GM23338 (cell line): ENCODE measurements at places on chromosomes 16 and 17. TPM values are rescaled to one million over a fixed set of nuclear protein-coding genes. Genes with fewer than 3 reads are reported as not detected.

GOT2 gene
- 177 and 205 TPM in 2 replicates for total RNA-seq

PRSS22 gene
- total RNA-seq, result 2.0 and 4.6 TPM in 2 replicates

CCL2 gene
- total RNA-seq, result 1.5 and 4.9 TPM in 2 replicates

NBR1 gene
- total RNA-seq, result 32.3 and 36.8 TPM in 2 replicates

PERCC1 gene
- total RNA-seq, result not detected in 2 replicates

KCNJ2 gene
- total RNA-seq, result 1.6 and 4.4 TPM in 2 replicates

CCL1 gene
- not detected in 2 replicates for total RNA-seq

GPR139 gene
- total RNA-seq, result 1.8 and 2.3 TPM in 2 replicates

SULT1A1 gene
- 1.7 and 3.5 TPM in 2 replicates for total RNA-seq

MARVELD3 gene
- 25.1 and 32.7 TPM in 2 replicates for total RNA-seq

CEP295NL gene
- total RNA-seq, result 0.62 and 0.69 TPM in 2 replicates

SLC13A5 gene
- total RNA-seq, result 1.4 and 2.3 TPM in 2 replicates

DNA sequence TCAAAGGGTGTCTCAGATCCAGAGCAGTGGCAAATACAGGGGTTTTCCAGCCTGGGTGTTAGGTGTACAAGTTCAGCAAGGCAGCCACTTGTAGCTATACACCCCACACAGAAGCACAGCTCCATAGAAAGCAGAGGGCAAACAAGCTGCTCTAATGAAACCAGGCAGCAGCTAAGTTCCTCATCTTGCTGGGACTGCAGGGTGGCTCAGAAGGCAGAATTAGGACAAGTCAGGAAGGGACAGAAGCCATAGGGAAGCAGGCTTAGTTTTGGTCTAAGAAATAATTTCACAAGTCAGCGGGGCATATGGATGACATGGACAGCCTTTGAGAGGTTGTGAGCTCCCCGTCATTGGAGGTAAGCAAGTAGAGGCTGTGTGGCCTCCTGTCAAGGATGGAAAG lies 23.7 kb downstream of the CNGB1 start:
- DNase-seq, result no peak

DNA sequence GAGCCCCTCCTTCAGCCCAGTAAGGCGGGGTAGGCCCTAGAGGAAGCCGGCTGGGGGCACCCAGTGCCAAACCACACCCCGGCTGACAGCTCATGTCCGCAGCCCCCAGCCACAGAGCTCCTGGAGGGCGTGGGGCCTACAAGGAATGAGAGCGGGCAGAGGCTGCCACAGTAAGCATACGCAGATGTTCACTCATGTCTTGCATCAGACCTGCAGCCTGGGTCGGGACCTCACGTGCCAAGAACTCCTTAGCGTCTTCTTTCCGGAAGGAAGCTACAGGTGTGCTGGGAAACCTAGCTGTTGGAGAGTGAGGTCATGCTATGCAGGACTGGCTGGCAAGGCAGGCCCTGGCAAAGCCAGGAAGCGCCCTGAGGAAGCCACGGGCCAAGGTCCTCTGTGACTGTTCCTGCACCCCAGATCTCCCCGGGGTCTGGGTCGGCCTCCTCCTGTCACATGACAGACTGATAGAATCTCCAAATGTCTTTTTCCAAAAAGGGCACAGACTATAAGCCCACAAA lies 1.6 kb downstream of the ZNF598 start:
- DNase-seq, result no peak

GRCh38 chr16:17972460-17972943 lies 364.0 kb downstream of the NPIPA8 start:
- DNase-seq, result no peak

DNA sequence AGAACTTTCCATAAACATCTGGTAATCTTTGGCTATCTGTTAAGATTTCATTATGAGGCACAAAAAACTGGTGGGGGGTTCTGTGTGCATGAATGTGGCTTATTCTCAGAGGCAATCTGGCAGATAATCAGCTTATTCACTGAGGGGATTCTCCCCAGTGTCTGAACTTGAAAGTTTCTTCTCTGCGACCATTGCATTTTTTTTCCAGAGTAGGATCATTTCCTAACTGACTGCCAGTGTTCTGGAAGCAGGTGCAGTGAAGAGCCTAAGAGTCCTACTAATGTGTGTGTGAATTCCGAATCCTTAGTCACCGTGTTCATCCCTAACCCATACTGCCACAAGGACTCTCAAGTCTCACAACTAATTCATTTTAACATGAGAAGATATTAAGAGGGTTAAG lies 64.9 kb upstream of the LRRC37A3 start:
- no peak for DNase-seq

DNA sequence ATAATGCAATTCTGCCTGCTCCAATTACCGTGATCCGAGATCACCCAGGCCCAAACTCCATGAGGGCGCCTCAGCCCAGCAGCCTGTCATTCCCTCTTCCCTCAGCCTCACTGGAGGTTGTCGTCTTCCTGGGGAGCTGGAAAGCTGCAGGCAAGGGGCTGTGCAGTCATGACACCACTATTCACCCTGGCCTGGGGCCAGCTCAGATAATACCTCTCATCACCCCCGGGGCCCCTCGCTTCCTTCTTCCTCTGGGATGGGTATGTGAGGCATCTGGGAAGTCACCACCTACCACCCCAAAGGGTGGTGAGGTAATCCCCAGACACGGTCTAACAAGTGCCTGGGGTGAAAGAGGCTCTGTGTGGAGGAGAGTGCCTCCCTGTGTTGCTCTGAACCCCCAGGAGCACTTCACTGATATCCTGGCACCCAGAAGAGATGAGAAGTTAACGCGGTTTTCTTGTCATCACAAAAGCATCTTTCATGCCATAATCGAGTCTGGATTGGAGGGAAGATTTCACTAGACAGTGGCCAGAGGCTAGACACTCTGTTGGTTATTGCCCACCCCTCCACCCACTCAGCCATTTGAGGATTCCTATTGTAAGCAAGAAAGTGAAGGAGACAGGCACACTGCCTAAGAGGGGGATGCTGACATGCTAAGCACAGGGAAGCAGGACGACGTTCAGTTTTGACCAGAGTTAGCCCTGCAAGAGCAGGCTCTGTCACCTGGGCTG lies 18.4 kb downstream of the CFAP20 start:
- DNase-seq, result peak; percentile 40

DNA sequence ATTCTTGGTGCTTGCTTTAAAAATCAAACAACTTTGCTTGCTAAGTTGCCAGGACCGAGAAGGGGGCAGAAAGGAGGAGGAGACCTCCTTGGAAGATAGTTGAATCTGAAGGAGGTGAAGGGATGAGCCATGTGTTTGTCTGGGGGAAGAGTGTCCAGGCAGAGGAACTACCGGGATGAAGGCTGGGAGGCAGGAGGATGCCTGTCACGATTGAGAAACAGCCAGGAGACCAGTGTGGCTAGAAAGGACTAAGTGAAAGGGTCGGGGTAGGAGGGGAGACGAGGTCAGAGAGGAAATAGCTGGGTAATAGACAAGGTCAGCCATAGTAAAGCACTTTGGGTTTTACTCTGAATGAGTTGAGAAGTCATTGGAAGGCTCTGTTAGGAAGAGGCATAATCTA lies 38.9 kb upstream of the CSNK2A2 start:
- DNase-seq, result peak; percentile 42

DNA sequence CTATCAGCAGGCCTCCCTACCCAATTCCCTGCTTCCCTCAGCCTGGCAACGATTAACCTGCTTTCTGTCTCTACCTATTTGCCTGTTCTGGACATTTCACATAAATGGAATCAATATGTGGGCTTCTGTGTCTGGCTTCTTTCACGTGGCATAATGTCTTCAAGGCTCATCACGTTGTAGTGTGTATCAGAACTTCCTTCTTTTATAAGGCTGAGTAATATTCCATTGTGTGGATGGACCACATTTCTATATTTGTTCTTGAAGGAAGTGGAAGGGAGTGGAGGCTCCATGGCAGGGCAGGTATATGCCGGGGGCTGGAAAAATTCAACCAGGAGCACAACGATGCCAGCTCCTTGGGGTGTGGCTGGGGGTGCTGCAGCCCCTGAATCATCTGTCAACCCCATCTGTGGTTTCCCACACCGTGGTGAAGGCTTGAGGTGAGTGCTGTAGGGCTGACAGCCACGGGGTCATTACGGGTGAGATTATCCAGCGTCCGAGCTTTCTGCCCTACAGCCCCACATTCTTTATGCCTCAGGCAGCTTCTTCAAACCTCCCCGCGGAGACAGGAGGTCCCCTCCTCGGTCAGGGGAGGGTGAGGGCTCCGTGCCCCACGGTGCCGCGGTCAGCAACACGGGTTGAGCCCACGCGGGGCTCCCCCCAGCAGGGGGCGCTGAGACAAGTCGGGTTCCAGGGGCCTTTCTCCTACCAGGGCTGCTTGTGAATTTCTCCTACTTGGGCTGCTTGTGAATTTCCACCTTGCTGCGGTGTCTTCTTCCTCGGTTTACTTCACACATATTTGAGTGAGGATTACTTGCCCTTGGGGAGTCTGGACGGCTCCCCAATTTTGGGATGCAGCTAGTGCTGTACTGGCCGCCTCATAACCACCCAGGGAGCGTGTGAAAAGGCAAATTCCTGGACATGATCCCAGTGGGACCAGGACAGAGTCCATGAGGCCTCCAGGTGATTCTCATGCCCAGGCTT lies 18.3 kb upstream of the WFIKKN2 start:
- DNase-seq, result peak; percentile 71

DNA sequence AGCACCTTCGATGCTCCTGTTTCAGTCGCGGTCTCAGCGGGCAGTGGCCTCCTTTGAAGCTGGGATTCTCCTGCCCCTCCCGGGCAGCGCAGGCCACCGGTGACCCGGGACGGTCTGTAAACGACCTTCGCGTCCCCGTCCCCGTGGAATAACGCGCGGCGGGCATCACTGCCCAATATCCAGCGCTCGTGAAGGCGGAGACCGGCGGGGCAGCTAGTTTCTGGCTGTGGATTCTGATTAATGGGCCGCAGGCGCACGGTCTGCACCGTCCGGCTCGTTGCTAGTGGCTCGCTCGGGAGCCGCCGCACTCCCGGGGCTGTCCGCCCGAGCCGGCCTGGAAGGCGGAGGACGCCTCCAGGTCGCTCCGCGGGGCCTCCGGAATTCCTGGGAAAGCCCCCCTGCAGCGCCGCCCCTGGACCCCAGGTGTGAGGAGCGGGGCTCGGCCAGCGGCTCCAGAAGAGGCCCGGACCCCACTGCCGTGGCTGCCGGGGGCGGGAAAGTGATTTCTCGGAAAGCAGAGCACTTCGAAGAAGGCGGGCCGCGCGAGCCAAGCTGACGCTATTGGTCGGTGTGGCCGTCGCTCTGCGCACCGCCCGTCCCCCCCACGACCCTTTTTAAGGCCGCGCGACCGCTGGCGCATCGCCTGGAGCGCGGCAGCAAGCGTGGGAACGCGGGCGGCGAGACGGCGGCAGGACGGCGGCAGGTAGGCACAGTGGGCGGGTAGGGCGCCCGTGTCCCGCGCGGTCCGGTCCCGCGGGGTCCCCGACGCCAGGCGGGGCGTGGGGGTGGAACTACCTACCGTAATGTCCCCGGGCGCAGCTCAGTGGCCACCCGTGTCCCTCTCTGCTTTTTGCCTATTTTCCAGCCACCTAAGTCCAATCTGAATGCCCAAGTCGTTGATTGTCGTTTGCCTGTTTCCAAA lies at the start of gene IRF8:
TSS of gene IRF8 (plus strand) at position 642 of the 922 bp plus-strand sequence. CDS start 3,854 bp downstream, outside the sequence.
- DNase-seq, result peak; percentile 80

DNA sequence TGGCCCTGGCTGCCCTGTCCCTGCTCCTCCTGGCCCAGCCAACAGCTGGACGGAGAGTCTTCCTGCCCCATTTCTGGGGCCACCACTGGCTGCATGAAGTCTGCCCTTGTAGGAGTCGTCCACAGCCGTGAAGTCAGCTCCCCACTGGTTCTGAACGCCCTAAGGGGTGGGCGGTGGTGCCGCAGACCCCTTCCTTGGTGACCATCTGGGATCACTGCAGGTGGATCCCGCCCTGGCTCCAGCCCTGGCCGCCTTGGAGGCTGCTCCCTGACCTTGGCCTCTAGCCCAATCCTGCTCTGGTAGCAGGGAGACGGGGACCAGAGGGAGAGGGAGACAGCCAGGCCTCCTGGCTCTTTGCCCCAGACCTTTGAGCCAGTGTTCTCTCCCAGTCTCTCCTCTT lies 35.4 kb downstream of the MGAT5B start:
- no peak for DNase-seq

GRCh38 chr16:16096121-16096857 lies 127.0 kb downstream of the ABCC6 start:
- DNase-seq, result peak; percentile 42

DNA sequence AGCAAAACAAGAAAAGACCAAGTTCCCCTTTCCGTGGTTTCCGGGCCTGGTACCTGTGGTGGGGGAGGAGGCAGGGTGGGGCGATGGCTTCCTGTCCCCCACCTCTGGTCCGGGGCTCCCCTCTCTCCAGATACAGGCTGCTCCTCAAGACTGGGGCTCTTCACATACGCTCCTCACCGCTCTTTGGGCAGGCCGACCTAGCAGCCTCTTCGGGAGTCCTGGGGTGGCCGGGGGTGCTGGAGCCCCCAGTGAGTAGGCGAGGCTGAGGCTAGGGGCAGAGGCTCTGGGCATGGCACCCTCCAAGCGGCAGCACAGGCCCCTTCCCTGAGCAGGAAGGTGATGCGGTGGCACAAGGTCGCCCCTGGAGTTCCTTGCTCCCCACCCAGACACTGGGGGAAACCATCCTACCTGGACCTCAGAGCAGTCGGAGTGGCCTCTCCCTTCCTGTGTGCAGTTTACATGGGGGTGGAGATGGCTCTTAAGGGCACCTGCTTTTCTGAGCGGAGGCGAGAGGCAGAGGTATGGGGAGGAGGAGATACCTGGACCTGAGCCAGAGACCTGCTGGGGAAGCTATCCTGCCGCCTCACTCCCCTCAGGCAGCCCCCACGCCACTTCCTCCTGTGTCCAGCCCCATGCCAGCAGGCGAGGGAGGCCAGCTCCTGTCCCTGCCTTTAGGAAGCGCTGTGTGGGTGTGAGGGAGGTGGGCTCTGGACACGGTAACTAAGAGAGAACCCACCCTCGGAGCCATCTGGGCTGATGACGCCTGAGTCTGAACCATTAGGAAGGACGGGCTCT lies 891 bp downstream of the CORO1A start:
- peak; percentile 16 for DNase-seq

DNA sequence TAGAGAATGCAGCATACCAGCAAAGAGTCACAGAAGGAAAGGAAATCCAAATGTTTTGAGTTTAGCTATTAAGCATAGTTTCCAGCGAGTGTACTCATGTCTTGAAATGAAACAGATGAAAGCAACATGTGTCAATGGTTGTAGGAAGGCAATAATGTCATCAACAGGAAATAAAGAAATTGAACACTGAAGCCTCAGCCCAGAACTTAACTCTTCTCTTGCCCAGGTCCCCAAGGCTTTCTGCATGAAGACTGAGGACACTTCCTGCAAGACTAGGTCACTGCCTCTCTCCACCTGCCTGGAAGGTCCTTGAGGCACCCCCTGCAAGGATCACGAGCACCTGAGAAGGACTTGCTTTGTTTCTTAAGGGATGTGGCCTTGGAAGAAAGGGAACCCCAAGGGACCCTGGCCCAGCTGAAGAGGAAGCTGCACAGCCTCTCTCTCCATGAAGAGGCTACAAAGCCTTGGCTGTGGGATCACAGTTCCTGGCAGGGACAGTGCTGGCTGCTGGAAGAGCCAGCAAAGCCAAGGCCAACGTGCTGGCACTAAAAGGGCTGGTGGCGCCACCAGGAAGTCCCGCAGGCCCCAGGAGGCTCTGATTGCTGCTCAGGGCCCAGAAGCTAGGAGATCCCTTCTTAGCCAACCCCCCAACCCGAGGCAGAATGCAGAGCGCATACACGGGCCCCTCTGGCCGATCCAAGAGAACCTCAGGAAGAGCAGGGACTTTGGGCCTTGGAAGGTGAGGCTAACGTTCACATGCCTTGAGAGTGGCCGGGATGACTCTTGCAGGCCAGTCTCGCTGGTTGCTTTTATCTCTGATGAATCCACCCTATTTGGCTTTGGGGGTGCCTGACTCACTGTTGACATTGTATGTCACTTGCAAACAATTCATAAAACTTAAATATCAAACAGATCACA lies 23.4 kb upstream of the AXIN2 start:
- no peak for DNase-seq
